ENCODE measurements at places on chromosomes 12 and 14. TPM values are rescaled to one million over a fixed set of nuclear protein-coding genes. Genes with fewer than 3 reads are reported as not detected.

DNA sequence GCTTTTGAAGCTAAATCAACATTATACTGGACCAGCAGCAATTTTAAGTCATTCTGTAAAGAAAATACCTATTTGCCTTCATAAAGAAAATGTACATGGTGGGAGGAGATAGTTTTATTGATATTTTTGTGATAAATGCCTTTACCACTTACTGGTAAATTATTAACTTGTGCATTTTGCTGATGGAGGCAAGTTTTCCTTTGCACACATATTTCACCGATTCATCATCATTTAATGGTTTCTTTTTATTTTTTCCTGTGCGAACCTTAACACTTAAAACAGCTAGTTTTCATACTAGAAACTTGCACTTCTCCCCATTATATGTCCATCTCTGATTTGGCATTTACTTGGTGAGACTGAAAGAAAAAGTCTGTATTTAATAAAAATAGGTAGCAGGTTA is 239.3 kb downstream of the TRHDE start:
- DNase-seq = no peak

Gene GZMB
- total RNA-seq = 2,258 TPM

DNA sequence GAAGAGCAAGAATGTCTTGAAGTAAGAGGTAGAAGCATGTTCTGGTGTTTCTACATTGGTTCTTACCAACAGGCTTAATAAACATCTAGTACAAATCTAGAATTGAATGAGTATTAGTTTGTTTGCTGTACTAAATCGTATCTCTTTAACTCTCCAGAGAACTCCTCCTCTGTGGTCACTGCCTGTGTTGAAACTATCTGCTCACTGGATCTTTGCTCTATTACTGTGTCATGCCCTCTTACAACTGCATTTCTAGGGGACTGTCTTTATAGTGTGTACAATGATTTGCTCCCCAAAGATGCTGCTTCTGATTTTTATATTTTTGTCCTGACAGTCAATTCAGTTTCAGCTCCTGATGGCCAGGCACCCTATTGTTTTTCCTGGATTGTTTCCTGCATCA is 50.1 kb upstream of the E2F7 start:
- DNase-seq = no peak

DNA sequence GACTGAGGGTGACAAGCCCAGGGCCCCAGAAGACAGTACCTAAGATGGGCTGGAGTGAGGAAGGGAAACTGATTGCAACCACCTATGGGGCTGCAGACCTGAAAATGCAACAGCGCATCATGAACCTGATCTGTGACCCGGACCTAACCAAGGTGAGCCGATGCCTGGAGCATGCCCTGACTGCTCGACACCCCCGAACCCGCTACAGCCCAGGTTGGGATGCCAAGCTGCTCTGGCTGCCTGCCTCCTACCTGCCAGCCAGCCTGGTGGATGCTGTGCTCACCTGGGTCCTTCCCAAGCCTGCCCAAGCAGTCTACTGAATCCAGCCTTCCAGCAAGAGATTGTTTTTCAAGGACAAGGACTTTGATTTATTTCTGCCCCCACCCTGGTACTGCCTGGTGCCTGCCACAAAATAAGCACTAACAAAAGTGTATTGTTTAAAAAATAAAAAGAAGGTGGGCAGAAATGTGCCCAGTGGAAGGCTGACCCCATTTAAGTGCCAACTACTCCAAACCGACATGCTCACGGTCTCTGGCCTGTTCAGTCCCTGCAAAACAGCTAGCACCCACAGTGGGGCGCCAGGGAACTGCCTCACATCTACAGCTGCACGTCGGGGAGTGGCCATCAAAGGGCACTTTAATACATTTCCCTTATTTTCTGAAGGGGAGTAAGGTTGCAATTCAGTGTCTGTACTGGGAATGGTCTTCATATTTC is 4.2 kb downstream of the RDH5 start:
- peak; percentile 80 for DNase-seq

- DNase-seq = no peak
Measured at GRCh38 chr12:53935383-53936341, 3.0 kb upstream of the HOXC13 start.

DNA sequence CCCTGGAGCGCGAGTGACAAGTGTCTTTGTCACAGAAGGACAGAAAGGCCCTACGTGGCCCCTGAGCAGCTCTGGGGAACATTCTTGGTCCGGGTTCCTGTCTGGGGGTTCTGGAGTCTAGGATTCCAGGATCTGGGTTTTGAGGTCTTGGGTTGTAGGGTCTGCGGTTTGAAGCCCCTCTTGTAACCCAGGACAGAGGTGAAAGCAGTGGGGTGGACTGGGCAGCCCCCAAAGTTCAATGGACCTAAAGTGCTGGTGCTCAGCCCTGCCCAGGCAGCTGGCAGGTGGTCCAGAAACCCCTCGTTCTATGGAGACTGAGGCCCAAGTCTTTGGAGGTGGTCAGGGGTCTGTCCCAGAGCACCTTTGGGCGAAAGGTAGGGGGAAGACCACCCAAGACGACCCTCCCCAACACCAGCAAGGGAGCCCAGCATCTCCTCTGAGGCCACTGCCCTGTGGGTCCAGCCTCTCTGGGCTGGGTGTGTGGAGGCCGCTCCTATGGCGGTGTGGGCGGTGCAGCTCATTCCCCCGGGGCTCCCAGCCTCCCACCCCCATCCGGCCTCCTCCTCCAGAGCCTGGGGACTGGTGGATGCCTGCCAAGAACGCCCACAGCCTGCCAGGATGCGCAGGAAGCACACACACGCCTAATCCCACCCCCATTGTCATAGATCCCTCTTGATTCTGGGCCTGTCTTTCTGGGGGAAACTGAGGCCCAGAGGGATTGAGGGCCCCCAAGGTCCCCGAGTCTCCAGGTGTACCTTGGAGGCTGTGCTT is 30.2 kb upstream of the ANKRD9 start:
- no peak for DNase-seq

DNA sequence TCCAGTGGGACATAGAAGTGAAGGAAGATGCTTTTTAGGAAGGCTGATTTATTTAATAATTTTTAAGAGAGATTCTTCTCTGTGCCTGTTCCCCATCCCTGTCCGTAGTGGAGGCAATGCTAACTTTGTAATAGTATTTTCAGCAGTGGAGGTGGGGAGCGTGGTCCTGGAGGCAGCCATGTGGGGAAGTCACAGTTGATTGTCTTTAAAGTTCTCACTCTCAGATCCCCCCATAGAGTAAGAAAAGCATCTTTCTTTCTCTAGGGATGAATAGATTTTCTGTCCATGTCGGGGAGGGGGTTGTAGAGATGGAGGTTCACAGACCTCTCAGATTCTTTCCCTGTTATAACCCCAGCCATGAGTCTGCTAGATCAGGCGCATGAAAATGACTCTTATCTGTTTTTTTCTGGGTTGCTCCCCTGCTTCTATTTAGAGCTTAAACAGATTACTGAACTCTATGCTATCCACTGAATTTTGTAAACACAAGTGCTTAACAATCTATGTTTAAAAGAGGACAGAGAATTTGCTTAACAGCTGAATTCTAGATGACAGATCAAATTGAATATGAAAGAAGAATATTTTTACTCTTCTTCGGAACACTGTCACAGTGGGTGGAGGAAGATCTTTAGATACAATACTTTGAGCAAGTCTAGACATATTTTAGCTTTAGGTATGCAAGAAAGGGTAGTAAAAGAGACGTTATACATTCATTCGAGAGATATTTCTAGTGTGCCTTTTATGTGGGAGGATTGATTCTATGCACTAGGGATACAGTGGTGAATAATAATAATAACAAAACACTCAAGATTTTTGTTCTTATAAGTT is 25.3 kb downstream of the TMEM117 start:
- DNase-seq = no peak

DNA sequence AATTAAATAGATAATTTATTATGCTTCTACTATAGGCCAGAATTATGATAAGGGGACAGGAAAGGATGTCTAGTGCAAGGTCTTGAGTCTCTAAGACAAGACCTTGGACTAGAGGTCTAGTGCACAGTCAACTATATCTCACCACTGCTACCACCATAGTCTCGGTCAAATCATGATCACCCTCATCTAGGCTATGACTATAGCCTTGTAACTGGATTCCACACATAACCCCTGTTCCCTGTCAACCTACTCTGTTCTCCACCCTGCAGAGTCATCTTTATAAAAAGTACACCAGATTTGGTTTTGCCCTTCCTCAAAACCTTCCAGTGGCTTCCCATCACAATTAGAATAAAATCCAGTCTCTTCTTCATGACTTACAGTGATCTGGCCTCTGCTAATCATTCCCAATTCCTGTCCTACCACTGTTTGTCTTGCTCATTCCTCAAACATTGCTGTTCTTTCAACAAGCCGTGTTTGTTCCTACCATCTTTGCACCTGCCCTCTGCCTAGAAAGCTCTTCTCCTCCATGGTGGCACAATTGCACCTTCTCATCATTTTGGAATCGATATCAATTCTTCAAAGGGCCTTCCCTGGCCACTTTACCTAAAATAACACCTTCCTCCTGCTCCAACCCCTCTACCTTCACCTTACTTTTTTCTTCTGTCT is 169.4 kb downstream of the FOXN3 start:
- no peak for DNase-seq

DNA sequence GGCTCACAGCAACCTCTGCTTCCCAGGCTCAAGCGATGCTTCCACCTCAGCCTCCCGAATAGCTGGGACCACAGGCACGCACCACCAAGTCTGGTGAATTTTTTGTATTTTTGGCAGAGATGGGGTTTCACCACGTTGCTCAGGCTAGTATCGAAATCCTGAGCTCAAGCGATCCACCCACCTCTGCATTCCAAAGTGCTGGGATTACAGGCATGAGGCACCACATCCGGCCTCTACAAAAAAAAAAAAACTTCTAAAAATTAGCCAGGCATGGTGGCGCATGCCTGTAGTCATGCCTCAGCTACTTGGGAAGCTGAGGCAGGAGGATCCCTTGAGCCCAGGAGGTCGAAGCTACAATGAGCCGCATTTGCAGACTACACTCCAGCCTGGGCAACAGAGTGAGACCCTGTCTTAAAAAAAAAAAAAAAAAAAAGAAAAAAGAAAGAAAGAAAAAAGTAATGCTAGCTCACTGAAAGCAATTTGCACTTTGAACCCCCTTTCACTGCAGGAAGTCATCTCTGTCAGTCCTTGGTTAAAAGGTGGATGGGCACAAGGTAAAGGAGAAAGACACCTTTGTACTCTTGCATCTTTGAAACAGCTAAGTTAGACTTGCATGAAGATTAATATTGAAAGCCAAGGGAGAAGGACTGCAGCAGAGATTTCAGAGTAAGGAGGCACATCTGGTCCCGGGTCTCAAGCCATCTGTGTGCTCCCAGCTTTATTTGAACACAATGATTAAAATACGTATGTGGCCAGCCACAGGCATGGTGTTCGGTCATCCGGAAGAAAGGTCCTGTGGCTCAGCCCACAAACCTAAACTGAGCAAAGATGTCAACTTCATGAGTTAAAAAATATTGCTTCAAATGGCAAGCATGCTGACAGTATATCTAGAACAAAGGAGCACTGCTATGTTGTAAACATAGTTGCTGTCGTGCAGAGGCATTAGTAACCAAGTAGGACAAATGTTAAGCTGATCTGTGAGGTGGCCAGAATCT is 103.8 kb upstream of the HMGA2 start:
- no peak for DNase-seq

- no peak for DNase-seq
Measured at GRCh38 chr12:85299053-85299452, 19.0 kb downstream of the ALX1 start.

GRCh38 chr14:94390372-94391086 is 2.1 kb upstream of the SERPINA1 start:
- DNase-seq = peak; percentile 56

Gene SERPINA9
- total RNA-seq = not detected

DNA sequence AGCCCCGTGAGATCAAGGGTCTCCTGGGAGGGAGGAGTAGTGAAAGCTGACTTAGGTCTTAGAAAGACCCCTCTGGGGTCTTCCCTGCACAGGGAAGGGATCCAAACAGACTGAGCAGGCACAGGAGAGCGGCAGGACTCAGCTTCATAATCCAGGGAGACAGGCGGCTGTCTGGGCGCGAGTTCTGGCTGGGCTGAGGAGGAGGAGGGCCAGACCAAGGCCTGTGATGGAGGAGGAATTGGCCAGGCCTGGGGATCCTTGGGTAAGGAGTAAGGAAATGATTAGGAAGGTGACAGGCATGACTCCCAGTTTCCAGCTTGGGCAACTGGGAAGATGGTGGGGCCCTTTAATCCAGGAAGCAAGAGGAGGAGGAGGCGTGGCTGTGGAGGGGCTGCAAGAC is 93.1 kb downstream of the DICER1 start:
- no peak for DNase-seq

Gene DACT1
- 4.7 TPM for total RNA-seq

Gene LRP1-AS
- total RNA-seq = not detected

GRCh38 chr14:70857496-70857890 is 48.2 kb upstream of the MAP3K9 start:
- no peak for DNase-seq

GRCh38 chr12:82299319-82300025 is 58.7 kb downstream of the CCDC59 start:
- DNase-seq = no peak

Gene SLC39A2
- total RNA-seq = not detected

DNA sequence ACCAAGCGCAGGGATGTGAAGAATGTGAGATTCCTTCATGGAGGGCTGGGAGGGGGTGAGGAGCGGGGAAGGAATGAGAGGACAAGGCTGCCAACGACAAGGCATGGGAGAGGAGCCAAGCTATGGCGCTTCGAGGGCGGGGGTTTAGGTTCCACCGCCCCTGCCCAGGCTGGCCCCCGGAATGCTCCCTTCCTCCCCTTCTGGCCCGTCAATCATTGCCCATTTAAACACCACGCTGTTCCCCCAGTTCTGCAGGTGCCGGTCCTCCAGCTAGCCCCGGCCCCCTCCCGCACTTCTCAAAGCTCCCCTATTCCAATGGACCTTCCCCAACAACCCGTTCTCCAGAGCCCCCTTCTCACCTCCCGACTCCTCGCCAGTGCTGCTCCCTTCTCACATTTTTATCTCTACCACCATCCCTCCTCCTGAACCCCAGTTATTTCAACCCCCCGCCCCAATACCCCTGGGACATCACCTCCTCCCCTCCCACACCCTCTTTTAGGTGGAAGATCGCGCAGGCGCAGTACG is 428 bp downstream of the RNF41 start:
- no peak for DNase-seq

Gene NID2
- total RNA-seq = not detected

- DNase-seq = no peak
Measured at GRCh38 chr12:124352839-124353238, 57.9 kb downstream of the RFLNA start.

All from activated CD4-positive, alpha-beta memory T cell treated with anti-CD3 and anti-CD28 coated beads for 36 hours (primary cell).